ENCODE measurements at places on chromosomes 1 and 21. TPM values are rescaled to one million over a fixed set of nuclear protein-coding genes. Genes with fewer than 3 reads are reported as not detected.

Gene GIPC2
- 34.7 TPM for total RNA-seq

Gene FMN2
- 0.96 TPM for total RNA-seq

Gene OR2T11
- not detected for total RNA-seq

Gene ETV3L
- not detected for total RNA-seq

Gene S100A14
- 361 TPM for total RNA-seq

Gene RNF186
- 41.0 TPM for total RNA-seq
